ENCODE measurements at places on chromosomes 2 and 18.

- no peak for DNase-seq
These were observed 12.3 kb downstream of the FLACC1 start for GRCh38 chr2:201344663-201345366.

GRCh38 chr2:3420769-3421397, 41.4 kb downstream of the TRAPPC12 start:
- DNase-seq, result no peak

DNA sequence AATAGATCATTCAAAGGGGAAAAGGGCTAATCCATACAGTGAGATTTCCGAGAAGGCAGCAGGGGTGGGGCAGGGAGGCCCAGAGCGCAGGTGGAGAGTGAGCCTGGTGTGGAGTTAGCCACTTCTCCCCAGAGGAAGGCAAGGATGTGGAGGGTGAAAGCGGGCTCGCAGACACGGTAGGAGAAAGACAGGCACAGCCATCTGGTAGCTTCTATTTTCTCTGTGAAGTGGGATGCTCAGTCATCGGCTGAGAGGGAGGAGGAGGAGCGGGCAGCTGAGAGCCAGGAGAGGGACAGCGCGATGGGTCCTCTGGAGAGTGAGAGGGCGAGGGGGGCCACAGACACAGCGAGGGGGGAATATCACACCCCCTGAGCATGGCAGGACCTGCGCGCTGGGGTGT, 153.3 kb upstream of the NDUFV2 start:
- DNase-seq, result peak; percentile 76

- no peak for DNase-seq
These were observed 67.8 kb downstream of the SLC4A3 start for GRCh38 chr2:219695145-219695709.

- no peak for DNase-seq
These were observed 246.2 kb downstream of the HNMT start for GRCh38 chr2:138210487-138210886.

GRCh38 chr2:203682688-203683130, 23.7 kb upstream of the CD28 start:
- DNase-seq, result peak; percentile 95

DNA sequence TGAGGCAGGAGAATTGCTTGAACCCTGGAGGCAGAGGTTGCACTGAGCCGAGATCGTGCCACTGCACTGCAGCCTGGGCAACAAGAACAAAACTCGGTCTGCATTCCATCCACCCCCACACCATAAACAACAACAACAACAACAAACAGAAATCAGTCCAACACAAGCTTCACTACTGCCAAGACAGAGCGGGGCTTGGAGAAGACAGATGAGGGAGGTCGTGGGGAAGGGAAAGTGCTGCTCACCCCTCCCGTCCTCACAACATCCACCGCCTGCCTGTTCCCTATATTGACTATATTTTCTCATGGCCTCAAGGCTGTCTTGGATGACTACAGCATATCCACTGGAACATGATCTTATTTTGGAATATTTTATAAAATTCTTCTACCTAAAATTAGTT, 137.6 kb upstream of the TTC39C start:
- no peak for DNase-seq

GRCh38 chr2:130869441-130870160, 32.9 kb downstream of the ARHGEF4 start:
- no peak for DNase-seq

DNA sequence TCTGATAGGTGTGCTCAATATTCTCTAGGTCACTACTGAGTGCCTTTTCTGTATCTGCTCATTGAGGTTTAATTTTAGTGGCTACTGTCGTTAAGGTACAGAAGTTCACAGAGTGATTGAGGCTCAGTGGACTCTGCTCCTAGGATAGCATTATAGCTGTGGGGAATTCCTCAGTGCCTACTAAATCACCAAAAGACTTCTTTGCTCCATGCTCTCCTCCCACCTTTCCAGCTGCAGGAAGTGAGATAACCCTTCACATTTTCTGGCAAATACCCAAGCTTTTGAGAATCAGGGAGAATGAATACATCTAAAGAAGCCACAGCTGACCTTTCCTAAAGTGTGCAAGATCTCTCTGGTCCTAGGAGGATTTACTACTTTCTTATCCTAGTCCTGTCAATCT, 95.2 kb upstream of the FSIP2 start:
- no peak for DNase-seq

- DNase-seq, result peak; percentile 88
These were observed 77.2 kb downstream of the CD28 start for GRCh38 chr2:203783496-203784203.

- no peak for DNase-seq
These were observed 58.7 kb downstream of the FASTKD2 start for GRCh38 chr2:206824087-206824618.

DNA sequence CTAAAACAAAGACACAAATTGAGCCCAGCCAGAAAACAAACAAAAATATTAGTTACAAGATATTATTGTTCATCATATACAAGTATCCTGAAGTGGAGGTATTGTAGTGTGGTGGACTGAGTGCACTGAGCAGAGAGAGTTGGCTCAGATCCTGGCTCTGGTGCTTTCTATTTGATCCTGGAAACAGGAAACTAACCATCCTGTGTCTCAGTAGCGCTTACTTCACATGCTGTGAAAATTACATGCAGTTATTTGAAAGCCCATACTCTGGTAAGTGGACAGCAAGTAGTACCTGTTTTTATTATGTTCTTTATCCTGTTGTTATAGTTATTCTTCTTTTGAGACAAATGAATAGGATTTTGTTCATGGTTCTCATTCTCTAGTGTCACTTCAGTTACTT, 84.3 kb upstream of the CRIM1 start:
- no peak for DNase-seq

DNA sequence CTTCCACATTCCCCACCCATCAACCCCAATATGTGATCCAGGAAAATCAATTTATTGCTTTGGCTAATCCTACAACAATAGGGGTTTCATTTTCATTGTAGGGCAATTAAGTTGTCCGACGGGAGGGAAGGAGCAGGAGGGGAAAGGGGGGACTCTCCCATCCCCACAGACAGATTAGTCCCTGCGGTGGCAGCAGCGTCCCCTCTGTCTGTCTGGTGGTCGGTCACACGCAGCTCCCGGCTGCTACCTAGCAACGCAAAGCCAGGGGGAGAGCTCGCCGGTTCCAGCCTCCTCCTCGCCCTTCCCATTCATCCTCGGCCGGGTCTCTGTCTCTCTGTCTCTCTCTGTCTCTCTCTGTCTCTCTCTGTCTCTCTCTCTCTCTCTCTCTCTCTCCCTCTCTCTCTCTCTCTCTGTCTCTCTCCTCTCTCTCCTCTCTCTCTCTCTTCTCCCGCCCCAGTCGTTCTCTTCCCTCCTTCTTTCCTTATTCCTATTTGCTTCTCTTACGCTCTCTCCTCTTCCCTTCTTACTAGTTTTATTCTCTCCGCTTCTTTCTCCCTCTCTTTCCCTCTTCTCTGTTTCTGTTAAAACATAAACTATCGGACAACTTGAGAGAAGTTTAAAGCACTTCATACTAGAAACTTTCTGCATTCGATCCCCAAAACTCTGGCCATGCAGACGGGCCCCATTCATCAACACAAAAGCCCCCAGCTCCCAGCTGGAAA, 1.2 kb downstream of the LRP2 start:
- DNase-seq, result peak; percentile 2

GRCh38 chr2:240821429-240821778, 1.4 kb upstream of the KIF1A start:
- no peak for DNase-seq

- DNase-seq, result peak; percentile 65
These were observed 181.3 kb downstream of the CTIF start for GRCh38 chr18:48719974-48720654.

DNA sequence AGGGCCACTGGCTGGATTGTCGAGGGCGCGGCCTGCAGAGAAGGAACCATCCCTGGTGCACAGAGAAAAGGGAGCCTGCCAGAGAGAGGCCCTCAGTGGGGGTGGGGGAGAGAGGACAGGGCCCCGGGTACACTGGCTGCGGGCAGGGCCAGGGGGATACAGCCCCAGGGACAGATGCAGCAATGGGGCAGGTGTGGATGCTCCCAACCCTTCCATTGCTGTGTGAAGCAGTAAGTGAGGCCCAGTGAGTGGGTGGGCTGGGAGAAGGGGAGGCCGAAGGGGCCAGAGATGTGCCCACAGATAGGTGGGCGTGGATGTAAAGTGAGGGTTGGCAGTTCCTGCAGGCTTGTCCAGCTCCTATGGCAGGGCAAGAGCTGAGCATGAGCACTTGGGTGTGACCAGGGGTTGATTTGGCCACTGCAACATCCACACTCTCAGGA, 7.4 kb downstream of the AGXT start:
- DNase-seq, result no peak

DNA sequence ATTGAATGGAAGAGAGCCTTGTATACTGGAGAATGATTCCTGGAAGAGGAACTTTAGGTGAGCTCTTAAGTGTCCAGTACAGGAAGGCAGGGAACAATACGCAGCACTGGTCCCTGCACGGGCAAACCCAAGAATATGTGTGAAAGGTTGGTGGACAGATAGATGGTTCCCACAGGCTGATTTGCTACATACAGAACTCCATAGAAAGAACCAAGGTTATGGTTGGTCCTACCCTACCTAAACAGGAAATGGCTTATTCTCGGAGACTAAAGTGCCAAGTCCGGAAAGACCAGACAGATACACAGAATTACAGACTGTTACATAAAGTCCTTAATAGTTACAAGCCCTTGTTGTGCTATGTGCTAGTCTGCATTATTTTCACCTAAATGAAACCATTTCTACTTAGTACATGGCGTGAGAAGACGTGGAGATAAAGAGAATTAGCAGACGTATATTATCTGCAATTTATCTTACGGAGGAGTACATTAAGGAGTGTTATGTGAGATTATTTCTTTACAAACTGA, 1.2 kb downstream of the REV1 start:
- DNase-seq, result peak; percentile 55

DNA sequence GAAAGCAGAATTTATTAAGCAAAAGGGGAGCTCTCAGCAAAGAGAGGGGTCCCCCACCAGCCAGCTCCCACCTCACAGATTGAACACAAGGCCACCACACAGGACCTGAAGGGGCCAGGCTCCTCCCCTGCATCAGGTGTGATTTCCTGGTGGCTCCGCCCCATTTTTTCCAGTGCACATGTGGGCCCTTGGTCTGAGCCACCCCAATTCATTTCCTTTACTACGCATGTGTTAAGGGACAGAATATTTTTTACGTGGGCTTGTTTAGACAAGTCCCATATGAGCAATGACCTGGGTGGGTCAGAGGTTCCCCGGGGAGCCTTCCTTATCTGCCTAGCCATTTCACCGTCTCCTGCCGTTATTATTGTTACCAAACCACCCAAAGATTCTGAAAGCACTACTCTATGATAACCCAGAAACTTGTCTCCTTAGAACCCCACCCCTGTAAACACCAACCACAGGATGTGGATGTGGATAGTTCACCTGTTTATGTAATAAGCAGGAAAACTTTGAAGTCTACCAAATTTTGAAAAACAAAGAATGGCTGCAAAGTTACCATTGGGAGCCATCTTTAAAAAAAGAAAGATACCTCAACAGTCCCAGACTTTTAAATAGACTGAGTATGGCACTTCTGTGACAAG, 191.7 kb downstream of the CD226 start:
- DNase-seq, result no peak

DNA sequence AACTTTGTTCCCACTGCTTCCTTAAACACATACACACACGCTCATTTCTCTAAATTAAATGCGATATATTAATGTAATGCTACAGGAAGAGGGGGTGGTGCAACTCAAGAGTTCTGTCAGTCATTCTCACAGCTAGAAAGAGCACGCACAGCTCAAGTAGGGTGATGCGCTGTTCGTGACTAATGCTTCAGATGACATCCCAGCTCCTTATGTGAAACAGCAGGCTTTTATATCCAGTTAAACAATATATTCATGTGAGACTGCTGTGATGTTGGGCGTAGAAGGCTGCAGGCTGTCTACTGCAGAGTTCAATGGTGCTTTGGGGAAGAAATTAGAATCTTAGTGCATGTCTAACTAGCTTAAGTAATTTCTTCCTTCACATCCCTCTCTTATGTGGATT, 912.6 kb upstream of the FSHR start:
- DNase-seq, result no peak
